ENCODE measurements at places on chromosomes 5 and 9. TPM values are rescaled to one million over a fixed set of nuclear protein-coding genes. Genes with fewer than 3 reads are reported as not detected.

DNA sequence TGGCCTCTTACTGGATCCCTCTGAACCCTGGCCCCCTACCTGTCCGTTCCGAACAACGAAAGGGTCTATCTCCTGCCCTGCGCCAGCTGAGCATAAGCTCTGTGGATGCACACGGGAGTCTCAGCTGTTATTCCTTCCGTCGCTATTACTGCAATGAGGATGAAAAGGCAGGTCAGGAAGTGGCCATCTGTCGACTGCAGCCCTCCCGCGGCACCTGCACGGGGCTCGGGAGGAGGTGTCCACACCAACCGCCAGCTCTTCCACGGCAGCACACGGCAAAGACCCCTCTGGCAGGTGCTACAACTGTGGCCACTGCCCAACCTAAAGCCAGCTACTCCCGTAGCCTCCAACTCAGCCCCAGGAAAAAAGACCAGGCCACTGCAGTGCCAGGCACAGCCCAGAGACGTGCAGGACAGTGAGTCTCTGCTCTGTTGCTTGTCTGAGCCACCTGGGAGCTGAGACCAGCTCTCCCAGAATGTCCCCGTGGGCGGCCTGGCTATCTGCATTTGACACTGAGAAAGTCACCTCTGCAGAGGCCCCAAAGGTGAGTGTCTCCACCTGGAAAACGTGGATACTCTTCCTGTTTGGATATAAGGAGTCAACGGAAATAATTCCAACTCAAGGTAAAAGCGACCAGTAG is 19.1 kb downstream of the CAMSAP1 start:
- H3K4me3 ChIP-seq: no peak overlapping the region
- H3K4me1 ChIP-seq: peaks cover 80% of the 10 kb centered on the region
- H3K27ac ChIP-seq: no peak overlapping the region
- DNase-seq: no peak
- H3K36me3 ChIP-seq: no peaks in the 10 kb centered on the region
- H3K27me3 ChIP-seq: no peaks in the 10 kb centered on the region

The ZDHHC11 gene
- total RNA-seq: 5.6 TPM

DNA sequence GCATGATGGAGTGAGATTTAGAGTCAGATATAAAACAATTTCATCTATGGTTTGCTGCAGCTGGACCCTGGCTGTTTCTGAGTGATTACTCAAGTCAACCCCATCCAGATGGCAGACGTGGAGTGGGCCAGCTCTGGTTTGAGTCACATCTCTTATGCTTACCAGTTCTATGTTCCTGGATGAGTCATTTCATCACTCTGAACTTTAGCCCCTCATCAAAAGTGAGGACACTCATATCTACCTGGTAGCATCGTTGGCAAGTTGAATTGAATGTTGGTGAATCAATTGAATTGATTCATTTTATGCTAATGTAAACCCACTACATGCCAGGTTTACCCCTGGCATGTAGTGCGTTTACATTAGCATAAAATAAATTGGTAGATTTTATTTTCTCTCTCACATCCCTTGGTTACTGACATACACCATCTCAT is 176.4 kb downstream of the FGF18 start:
- no peaks in the 10 kb centered on the region for H3K36me3 ChIP-seq
- peaks cover 7% of the 10 kb centered on the region for H3K4me1 ChIP-seq
- no peak overlapping the region for H3K27ac ChIP-seq
- H3K4me3 ChIP-seq: no peak overlapping the region
- DNase-seq: peak; percentile 80
- H3K27me3 ChIP-seq: no peaks in the 10 kb centered on the region

DNA sequence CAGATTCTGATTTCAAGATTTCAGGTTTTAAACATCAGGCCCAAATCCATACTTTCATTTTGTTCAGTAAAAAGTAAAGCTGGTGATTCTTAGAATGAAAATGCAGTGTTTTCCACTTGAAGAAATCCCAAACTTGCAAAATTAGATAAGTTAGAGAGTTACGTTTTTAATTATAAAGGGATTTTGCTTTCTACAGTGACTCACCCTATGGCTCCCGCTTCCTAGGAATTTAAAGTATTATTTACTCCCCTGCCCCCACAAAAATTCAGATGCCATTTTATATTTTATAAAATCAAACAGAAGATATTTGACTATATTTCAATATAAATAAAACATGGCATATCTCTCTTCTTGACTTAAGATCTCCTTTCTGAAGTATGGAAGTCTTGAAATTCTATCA is 402.9 kb downstream of the ZSWIM6 start:
- no peaks in the 10 kb centered on the region for H3K36me3 ChIP-seq
- no peak for DNase-seq
- no peaks in the 10 kb centered on the region for H3K27me3 ChIP-seq
- H3K27ac ChIP-seq: no peak overlapping the region
- H3K4me3 ChIP-seq: no peak overlapping the region

- H3K36me3 ChIP-seq: no peaks in the 10 kb centered on the region
- no peak overlapping the region for H3K27ac ChIP-seq
- DNase-seq: no peak
Measured at GRCh38 chr9:7780261-7780988, 19.2 kb downstream of the DMAC1 start.

GRCh38 chr5:24923400-24923799 is 278.6 kb upstream of the CDH10 start:
- no peaks in the 10 kb centered on the region for H3K36me3 ChIP-seq
- no peaks in the 10 kb centered on the region for H3K4me1 ChIP-seq
- H3K27ac ChIP-seq: no peak overlapping the region
- no peaks in the 10 kb centered on the region for H3K27me3 ChIP-seq
- DNase-seq: no peak

The RUSC2 gene
- 18.9 TPM for total RNA-seq

DNA sequence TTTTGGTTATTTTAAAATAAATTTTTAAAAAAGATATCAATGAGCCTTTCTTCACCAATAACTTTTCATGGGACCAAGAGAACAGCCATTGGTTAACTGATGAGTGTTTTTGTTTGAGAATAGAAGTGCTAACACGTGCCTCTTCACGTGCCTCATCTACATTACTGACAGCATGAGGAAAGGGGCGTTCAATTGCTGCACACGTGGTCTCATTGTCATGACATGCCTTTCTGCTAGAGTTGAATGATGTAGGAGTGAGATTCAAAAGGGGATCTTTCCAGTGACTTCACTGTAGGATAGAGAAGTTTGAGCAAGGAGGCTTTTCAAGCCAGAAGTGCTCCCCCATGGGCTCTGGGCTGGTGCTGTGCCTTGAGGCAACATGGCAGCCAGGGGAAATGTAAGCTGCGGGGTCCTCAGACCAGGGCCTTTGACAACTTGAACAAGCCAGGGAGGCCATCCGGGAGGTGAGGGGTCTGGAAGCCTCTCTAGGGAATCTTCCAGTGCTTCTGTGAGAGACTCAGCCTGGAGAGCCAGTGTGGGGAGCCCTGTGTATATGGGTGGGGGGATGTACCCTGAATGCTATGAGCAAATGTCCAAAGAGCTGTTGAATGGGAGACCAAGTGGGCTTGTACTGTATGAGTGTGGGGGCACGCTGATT is 51.2 kb upstream of the FSTL4 start:
- no peak overlapping the region for H3K4me3 ChIP-seq
- H3K27me3 ChIP-seq: no peaks in the 10 kb centered on the region
- no peaks in the 10 kb centered on the region for H3K36me3 ChIP-seq
- H3K27ac ChIP-seq: no peak overlapping the region

DNA sequence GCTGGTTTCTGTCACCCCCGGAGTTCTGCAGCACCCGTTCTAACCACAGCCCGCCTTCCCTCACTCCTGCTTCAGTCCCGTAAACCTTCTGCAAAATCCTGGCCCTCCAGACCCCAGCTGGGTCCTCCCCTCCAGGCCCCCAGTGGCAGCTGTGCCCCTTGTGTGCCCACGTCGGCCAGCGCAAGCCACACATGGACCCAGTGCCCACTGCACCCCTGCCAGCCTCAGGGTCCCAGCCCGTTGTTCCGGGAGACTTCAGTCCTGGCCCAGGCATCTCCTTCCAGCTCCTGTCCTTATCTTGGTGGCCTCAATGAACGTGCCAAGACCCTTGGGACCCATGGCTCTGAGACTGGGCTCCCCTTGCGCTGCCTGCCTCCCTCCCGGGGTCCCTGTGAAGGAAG is 43.2 kb downstream of the EXD3 start:
- no peaks in the 10 kb centered on the region for H3K36me3 ChIP-seq
- no peaks in the 10 kb centered on the region for H3K4me1 ChIP-seq
- no peaks in the 10 kb centered on the region for H3K27me3 ChIP-seq
- H3K4me3 ChIP-seq: no peak overlapping the region
- H3K27ac ChIP-seq: no peak overlapping the region
- DNase-seq: no peak

- H3K4me3 ChIP-seq: no peak overlapping the region
- H3K36me3 ChIP-seq: no peaks in the 10 kb centered on the region
- no peak overlapping the region for H3K27ac ChIP-seq
- peaks cover 54% of the 10 kb centered on the region for H3K4me1 ChIP-seq
- H3K27me3 ChIP-seq: no peaks in the 10 kb centered on the region
Measured at GRCh38 chr9:113612828-113613227, 149.3 kb downstream of the RGS3 start.

DNA sequence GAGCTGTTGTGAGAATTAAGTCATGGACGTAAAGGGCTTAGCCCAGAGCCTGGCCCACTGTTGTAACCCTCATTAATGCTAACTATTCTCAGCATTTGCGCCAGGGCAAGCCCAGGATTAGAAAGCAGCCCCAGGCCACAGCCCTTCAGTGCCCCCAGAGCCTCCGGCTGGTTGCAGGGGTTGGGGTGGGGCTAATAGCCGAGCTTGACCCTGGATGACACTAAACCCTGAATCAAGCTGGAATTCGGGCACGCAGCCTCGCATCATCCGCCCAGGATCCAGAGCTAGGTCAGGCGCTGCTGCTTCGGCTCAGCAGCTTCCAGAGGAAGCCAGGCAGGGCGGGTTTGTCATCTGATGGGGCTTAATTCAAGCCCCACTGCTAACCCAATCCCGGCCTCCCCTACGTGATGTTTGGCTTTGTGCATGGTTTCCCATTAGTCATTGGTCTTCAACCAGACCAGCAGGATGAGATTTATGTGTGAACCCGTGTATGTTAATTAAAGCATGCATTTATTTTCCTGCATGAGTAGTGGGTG is 1.2 kb upstream of the MEGF9 start:
- DNase-seq: no peak
- peak overlapping the region; percentile 70 for H3K4me3 ChIP-seq
- H3K36me3 ChIP-seq: no peaks in the 10 kb centered on the region
- H3K27ac ChIP-seq: peak overlapping the region; percentile 80

DNA sequence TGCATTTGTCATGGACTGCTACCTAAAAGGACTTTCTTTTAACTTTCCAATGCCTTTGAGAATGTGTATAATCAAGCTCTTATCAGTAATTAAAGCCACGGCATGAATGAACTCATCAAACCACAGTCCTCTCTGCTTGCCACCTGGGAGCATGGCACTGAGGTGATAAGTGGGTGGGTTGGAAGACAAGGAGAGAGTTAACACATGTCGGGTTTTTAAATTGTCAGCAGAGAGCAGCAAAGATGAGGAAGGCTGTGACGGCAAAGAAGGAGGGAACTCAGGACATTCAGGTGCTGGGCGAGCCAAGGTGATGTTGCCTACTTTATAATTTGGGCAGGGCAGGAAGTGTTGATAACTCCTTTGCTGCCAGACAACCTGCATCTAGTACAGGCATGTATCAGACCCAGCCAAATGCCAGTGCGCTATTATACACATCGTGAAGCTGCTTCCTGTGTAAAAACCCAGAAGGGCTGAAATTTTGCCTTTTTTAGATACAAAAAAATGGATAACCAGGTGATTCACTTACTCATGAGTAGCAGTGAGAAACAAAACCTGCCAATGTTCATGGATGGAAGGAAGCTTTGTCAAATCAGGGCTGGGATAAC is 269.1 kb downstream of the KIF4B start:
- H3K4me1 ChIP-seq: no peaks in the 10 kb centered on the region
- H3K27me3 ChIP-seq: no peaks in the 10 kb centered on the region
- H3K4me3 ChIP-seq: no peak overlapping the region

The SARDH gene
- 2.0 TPM for total RNA-seq

DNA sequence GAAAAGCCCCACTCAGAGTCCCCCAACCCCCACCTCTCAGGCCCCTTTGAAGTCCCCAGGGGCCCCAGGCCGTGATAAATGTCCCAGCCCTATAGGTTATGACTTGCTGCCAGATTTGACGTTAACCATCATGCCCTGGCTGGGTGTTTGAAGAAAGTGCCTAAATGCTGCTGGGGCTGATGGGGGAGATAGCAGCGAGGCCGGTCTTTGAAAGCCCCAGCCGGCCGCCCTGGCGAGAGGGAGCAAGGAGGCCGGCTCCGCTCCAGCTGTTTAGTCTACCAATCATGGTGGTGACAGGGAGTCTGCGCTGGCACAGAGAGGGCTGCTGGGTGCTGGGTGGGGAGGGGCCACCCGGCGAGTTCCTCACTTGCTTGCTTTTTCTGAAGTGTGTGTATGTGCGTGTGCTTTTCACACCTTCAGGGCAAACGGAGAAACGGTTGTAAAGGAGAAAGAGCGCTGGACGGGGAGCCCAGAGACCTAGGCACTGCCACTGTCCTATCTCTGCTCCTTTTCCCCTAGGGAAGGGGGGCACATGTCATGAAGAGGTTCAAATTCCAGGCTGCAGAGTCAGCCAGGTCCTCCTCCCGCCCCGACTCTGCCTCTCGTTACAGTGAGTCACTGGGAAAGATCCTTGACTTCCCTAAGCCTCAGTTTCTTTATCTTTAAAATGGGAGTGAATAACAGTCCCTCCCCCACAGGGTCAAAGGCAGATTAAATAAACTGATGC is 126.1 kb upstream of the HAND1 start:
- H3K4me3 ChIP-seq: no peak overlapping the region
- no peak overlapping the region for H3K27ac ChIP-seq
- H3K36me3 ChIP-seq: no peaks in the 10 kb centered on the region
- no peaks in the 10 kb centered on the region for H3K27me3 ChIP-seq

- peaks cover 6% of the 10 kb centered on the region for H3K4me1 ChIP-seq
- peak; percentile 92 for DNase-seq
- peak overlapping the region; percentile 95 for H3K27ac ChIP-seq
- peak overlapping the region; percentile 77 for H3K4me3 ChIP-seq
- no peaks in the 10 kb centered on the region for H3K27me3 ChIP-seq
Measured at GRCh38 chr5:108749128-108749861, 1.6 kb downstream of the FER start.

- no peak overlapping the region for H3K27ac ChIP-seq
- H3K4me3 ChIP-seq: no peak overlapping the region
- peaks cover 39% of the 10 kb centered on the region for H3K36me3 ChIP-seq
- H3K4me1 ChIP-seq: peaks cover 19% of the 10 kb centered on the region
Measured at GRCh38 chr9:95460518-95461164, 56.1 kb downstream of the PTCH1 start.

GRCh38 chr9:130237763-130238524 is 27.6 kb upstream of the HMCN2 start:
- no peaks in the 10 kb centered on the region for H3K27me3 ChIP-seq
- no peak for DNase-seq
- peaks cover 26% of the 10 kb centered on the region for H3K4me1 ChIP-seq
- no peaks in the 10 kb centered on the region for H3K36me3 ChIP-seq
- no peak overlapping the region for H3K4me3 ChIP-seq
- peak overlapping the region; percentile 6 for H3K27ac ChIP-seq

- H3K27ac ChIP-seq: no peak overlapping the region
- no peaks in the 10 kb centered on the region for H3K36me3 ChIP-seq
- H3K4me1 ChIP-seq: no peaks in the 10 kb centered on the region
- no peak for DNase-seq
Measured at GRCh38 chr5:78930721-78931120, 54.4 kb downstream of the ARSB start.
